ENCODE measurements at places on chromosomes 13 and 19.

- DNase-seq, result peak; percentile 97
These were observed at the start of gene WBP4 for GRCh38 chr13:41061075-41061913. Gene WBP4, plus strand, starts transcription at chr13:41061509. Its CDS starts 165 bp downstream, at chr13:41061674.

DNA sequence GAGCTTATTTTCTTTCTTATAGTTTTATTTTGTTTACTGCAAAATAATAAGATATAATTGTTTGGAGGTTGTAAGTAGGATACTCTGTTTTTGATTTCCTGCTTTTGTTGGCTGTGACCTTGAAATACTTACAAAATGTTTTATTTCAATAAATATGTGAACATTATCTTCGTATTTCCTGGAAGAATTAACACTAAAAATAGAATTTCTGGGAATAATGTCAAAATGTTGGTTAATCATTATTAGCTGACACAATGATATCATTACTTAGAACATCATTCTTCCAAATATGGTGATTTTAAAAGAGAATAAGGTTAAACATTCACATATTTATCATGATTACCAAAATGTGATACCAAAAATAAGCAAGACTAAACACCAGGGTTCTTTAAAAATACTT lies 1148.6 kb upstream of the PRR20A start:
- DNase-seq, result no peak

DNA sequence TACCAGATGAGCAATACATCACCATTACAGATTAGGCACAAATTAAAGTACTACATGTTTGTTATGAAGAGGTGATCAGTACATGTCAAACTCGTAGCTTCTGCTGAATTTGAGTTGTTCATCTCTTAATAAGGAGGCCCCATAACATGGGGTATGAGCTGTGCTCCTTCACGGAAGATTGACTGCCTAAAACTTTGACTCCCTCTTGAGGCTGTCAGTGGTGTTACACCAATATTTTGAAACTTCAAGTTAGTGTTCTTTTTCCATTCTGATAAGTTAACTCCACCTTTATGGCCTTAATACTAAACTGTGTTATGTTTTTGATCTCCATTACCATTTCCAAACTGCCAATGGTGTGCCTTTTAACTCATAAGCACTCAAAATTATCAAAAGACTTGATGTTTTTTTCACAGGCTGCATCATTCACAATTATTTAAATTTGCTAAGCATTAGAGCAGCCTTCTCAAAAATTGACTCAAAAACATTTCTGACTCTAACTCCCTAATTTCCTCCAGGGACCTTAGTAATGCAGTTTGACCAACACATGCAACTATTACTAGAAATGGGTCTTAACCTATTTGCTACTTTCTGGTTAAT lies 1591.5 kb downstream of the PCDH9 start:
- no peak for DNase-seq

- no peak for DNase-seq
These were observed 1.1 kb downstream of the FOXO1 start for GRCh38 chr13:40665126-40666044.

GRCh38 chr13:100541897-100542825 lies 46.4 kb downstream of the GGACT start:
- peak; percentile 28 for DNase-seq

DNA sequence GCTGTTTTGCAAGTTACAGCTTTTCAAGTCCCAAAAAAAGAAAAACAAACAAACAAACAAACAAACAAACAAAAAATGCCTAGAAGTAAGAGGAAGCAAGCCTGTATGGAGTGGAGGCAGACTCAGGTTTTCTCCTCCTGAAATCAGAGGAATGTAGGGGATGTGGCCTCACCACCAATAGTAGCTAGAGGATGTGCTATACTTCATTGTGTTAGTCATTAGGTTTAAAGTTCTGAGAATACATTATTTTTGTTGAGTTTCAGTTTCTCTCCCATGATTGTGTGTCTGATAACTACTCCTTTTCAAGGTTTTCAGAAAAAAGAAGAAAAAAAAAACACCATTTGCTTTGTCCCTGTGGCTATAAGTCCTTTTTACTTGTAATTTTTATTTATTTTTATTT lies 524.5 kb downstream of the GPC6 start:
- no peak for DNase-seq

DNA sequence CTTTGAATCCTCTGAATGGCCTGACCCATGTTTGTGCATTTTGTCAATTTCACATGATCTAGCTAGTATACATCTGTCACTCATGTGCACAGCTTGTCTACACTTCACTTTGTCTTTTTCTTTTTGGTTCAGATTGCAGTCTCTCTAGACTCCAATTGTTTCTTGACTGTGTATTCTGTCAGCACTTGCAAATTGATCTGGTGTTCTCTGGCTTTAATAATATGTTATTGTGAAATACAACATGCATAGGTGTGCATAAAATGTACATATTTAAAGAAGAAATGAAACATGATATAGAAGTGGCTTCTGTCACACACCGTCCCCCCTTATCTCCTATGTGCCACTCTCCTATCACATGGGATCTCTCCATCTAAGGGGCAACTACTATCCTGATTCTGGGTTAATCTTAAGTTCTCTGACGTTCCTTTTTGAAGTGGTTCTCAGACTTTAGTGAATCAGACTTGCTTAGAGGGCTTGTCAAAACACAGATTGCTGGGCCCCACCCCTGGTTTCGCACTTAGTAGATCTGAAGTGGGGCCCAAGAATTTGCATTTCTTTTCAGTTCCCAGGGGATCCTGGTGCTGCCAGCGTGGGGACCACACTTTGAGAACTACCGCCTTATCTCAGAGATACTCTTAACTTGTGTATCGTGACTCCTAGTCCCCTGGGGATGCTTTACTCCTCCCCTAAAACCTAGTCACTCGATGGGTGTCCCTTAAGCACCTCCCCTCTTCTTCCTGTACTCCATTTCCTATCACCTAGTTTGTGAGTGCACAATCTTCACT lies 5.8 kb downstream of the KRTDAP start:
- no peak for DNase-seq

GRCh38 chr13:35687336-35687735 lies 210.8 kb upstream of the MAB21L1 start:
- no peak for DNase-seq

GRCh38 chr19:57599377-57599760 lies 316 bp upstream of the ZNF530 start:
- DNase-seq, result no peak

GRCh38 chr13:23570099-23570920 lies at the start of gene TNFRSF19:
Gene TNFRSF19, plus strand, starts transcription at chr13:23570412. Its CDS starts 19,772 bp downstream, at chr13:23590184.
- no peak for DNase-seq

GRCh38 chr13:28958018-28958417 lies 137.9 kb downstream of the MTUS2 start:
- DNase-seq, result no peak

- no peak for DNase-seq
These were observed 22.0 kb upstream of the CD177 start for GRCh38 chr19:43331435-43332010.

GRCh38 chr13:80499536-80500290 lies 158.8 kb upstream of the SPRY2 start:
- DNase-seq, result no peak

- DNase-seq, result no peak
These were observed 6.9 kb downstream of the CARM1 start for GRCh38 chr19:10878253-10878652.

Data from suprapubic skin (tissue), 4 donors.